ENCODE measurements at places on chromosomes 4 and X.

DNA sequence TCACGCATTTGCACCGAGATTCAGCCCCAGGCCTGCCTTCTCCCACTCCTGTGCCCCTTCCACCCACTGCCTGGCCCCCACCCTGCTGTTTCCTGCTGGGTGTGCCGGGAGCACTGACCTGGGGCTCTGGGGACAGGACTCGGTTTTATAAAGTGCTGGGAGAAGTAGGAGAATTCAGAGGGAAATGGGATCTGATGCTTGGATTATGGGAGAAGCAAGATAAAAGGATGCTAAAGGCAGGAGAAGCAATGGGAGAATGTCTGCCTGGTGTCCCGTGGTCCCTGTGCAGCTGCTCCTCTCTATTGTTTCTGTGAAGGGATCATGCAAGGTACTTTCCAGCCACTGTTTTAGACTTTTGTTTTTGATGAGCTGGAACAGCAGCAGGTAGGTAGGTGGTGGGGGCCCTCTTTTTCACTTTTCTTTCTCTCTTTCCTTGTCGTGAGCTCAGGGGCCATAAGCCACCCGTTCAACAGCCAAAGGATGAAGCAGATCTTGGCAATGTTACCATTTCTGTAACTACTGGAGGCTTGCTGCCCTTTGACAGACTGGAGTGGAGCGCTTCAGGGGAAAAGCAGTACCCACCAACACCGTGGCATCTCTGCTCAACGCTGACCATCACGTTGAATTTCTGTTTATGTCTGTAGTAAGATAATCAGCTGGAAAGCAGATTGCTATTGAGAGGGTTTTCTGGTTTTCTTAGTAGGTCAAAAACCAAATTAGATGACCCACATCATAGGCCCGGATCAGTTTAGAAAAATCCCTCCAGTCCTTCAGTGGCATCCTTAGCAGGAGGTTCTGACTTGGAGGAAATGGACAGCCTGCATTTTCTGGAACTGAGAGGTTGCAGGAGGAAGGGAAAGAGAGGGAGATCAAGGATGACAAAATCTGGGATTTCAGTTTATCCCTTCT is 63.8 kb upstream of the ENPP6 start:
- DNase-seq, result no peak

GRCh38 chrX:9659571-9660195 is 106.0 kb downstream of the GPR143 start:
- no peak for DNase-seq

DNA sequence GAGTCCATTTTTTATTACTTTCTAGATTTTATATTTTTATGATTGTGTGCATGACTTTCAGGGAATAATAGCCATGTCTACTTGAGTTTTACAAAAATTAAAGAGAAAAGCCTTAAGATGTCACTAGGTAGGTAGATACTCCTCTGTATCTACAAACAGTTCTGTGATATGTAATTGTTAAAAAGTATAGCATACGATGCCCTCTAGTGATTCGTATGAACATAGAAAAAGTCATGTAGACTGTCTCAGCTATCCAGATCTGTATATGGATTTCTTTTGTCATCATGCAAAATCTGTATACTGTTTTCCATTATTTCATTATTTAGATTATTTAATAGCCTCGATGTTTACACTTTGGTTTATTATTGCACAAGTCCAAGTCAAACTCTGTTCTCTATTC is 856.6 kb downstream of the CENPC start:
- no peak for DNase-seq

- DNase-seq, result no peak
Measured at GRCh38 chr4:185885604-185886003, 73.6 kb upstream of the SORBS2 start.

- no peak for DNase-seq
Measured at GRCh38 chr4:114691865-114692264, 93.3 kb downstream of the UGT8 start.

GRCh38 chr4:162770761-162771490 is 395.8 kb downstream of the NAF1 start:
- DNase-seq, result no peak

- DNase-seq, result no peak
Measured at GRCh38 chr4:27272217-27272616, 411.6 kb downstream of the STIM2 start.

DNA sequence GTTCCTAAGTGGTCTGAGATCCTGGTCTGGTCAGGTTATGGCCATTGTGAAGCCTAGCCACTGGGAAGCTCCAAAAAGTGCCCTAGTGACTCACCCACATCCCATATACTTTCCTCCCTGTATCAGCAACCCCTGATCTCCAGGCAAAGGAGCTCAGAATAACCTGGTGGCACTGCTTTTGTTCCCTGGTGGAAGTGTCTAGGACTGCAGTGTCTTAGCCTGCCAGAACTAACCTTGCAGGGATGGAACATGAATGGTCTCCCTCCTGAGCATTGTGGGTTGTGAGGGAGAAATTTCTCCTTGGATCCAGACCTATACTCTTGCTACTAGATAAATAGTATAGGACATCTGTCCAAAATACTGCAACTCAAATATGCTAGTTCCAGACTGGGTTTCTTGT is 27.9 kb upstream of the WDR1 start:
- DNase-seq, result no peak

- no peak for DNase-seq
Measured at GRCh38 chr4:151575646-151576045, 166.7 kb downstream of the FHIP1A start.

DNA sequence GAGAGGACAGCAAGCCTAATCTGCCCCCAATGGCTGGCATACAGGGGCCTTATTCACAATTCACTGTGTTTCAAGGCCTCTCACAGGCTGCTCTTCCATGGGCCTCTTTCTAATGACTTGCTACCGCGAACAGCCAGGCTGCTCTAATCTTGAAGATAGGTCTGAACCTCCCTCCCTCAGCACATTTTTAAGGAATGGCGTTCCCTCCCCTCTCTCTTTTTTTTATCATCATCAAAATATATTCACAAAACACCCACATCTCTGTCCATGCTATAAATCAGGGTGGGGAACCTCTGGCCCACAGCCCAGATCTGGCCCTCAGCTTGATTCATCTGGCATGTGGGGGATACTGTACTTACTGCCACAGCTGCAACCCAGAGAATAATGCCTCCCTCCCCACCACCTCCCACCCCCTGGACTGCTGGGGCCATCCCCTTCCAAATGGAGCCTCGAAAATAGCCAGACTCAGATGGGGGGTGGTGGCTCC is 76.2 kb upstream of the PLAC1 start:
- no peak for DNase-seq

DNA sequence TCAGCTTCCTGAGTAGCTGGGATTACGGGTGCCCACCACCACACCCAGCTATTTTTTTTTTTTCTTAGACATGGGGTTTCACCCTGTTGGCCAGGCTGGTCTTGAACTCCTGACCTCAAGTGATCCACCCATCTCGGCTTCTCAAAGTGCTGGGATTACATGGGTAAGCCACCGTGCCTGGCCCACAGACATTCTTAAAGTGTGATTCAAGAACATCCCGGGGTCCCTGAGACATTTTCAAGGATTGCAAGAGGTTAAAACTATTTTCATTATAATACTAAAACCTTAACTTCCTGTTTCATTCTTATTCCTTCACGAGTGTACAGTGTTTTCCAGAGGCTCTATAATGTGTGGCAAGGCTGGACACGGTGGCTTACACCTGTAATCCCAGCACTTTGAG is 318.7 kb downstream of the CAMK2D start:
- no peak for DNase-seq

DNA sequence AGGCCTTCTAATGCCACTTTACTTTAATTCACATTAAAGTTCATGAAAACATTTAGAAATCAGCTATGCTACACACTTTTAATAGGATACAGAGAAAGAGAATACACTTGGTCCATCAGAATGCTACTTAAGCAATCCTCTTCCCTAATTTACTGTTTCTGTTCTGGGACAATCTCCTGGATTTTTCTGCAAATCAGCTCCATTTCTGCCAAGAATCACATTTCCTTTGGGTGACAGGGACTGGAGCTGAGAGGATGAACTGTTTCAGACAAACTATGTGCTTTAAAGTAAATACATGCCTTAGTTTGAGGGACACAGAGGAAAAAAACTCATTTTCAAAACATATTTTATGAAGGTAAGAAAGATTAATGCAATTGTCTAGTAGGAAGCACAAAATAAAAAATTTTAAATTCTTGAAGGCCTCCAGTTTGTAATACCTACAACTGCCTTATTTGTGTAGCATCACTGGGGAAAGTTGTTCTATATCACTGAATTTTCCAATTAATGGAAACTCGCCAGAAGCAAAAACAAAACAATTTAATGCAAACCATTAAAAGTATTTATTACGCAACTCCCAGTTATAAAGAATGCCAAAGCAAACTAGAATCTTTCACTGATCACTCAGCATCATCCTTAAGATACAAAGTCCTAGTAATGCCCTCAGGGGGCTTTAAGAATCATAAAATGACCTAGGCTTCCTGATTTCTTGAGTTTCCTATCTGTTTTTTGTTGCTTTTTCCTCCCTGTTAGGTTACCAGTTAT is 36.3 kb downstream of the BCLAF3 start:
- DNase-seq, result no peak

- no peak for DNase-seq
Measured at GRCh38 chrX:9137152-9137551, 103.2 kb upstream of the FAM9B start.

DNA sequence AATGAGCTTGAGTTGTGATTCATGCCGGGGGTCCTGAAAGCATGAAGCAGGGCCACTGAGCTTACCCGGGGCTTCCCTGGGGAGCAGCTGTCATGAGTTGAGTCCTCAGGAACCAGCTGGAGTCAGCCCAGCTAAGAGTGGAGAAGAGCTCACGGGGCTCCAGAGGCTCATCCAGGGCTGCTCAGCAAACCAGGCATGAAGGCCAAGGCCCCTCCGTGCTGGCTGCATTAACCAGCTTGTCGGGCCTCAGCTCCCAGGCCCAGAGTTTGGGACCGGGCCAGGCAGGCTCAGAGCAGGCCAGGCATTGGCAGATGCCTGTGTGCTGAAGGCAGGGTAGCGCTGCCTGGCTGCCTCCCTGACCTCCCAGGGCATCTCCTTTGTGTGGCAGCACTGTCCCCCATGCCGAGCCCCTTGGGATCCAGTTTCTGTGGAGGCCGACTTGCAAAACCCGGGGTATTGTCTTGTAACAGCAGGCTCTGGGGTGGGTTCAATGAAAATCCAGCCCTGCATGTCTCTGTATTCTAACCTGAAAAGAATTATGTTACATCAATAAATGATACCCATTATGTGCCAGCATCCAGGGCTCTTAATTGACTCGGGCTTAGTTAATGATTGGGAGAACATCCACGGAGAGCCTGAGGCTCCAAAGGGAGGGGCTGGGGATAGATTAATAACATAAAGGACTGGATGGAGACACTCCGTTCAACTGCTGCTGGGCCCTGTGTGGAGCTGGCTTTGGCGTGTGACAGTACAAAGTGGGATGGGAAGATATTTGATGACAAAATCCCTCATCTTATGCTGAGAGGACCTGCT is 68.0 kb upstream of the MSX1 start:
- no peak for DNase-seq

DNA sequence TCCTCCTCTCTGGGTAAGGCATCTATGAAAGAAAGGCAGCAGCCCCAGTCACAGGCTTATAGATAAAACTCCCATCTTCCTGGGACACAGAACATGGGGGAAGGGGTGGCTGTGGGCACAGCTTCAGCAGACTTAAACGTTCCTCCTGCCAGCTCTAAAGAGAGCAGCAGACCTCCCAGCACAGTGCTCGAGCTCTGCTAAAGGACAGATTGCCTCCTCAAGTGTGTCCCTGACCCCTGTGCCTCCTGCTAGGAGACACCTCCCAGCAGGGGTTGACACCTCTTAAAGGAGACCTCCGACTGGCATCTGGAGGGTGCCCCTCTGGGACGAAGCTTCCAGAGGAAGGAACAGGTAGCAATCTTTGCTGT is 89.9 kb downstream of the EFHC2 start:
- DNase-seq, result no peak

DNA sequence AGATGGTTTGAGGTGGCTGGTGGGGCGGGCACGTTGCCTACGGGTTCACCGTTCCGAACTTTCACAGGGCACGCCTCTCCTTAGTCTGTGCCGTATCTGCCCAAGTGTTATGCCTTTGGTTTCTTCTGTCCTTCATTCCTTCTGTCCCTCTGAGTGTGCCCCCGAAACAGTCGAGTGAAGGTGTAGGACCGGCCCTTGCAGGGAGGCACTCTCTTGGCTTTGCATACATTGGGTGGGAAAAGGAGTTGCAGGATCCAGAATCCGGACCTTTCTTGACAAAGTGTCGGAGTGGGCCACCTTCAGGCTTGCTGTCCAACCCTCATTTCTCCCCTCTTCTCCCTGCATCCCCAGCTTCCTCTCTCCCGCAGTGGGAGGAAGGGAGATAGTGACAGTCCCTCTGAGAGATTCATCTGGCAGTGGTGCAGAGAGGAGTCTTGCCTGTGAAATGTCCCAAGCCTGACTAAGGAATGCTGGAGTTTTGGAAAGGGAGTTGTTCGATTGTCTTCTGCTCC is 569 bp downstream of the ARFIP1 start:
- no peak for DNase-seq

DNA sequence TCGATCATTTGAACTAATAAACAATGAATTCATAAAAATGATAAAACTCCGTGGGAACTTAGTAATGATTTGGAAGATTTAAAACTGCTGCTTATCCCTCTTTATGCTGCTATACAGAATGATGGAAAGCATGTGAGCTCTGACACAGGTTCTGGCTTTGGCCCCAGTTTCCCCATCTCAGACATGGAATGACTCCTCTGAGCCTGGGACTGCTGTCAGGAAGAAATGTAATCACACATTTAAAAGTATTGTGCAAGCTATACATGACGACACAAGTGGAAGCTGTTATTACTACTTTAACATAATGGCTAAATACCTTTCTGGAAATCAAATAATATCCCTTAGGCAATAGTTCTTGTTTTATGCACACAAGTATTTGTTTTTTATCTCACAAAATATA is 161.7 kb downstream of the DCHS2 start:
- no peak for DNase-seq

- DNase-seq, result no peak
Measured at GRCh38 chrX:9829308-9830267, 43.4 kb downstream of the SHROOM2 start.

DNA sequence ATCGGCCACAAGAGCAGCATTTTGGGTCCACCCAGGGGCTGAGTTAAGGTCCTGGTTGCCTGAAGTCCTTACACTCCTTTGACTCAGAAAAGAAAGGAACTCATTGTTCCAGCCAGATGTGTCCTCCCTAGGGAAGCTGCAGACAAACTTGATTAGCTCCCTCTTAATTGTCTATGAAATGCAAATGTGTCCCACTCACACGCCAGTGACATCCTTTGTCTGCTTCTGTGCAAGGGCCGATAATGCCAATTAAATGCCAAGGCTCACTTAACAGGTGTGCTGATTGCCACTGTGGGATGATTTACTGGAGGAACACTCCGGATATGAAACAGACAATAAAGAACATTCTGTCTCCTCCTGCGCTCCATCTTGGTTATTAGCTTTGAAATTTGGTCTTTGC is 332.9 kb upstream of the CPEB2 start:
- DNase-seq, result no peak

- no peak for DNase-seq
Measured at GRCh38 chr4:189660722-189661360, 279.8 kb upstream of the FRG1 start.

- DNase-seq, result no peak
Measured at GRCh38 chr4:116438417-116438816, 647.0 kb downstream of the TRAM1L1 start.

Data from liver (tissue), 10 donors.